ENCODE measurements at places on chromosomes 1 and 21.

- no peak for DNase-seq
Measured at GRCh38 chr1:36872126-36872754, 162.1 kb downstream of the GRIK3 start.

GRCh38 chr1:10678402-10678801 is 118.0 kb downstream of the CASZ1 start:
- no peak for DNase-seq

GRCh38 chr1:147568551-147568950 is 27.2 kb downstream of the BCL9 start:
- DNase-seq: no peak

- no peak for DNase-seq
Measured at GRCh38 chr1:7954683-7955082, 6.8 kb upstream of the PARK7 start.

GRCh38 chr1:156214024-156214748 is 1.4 kb downstream of the PMF1 start:
- no peak for DNase-seq

DNA sequence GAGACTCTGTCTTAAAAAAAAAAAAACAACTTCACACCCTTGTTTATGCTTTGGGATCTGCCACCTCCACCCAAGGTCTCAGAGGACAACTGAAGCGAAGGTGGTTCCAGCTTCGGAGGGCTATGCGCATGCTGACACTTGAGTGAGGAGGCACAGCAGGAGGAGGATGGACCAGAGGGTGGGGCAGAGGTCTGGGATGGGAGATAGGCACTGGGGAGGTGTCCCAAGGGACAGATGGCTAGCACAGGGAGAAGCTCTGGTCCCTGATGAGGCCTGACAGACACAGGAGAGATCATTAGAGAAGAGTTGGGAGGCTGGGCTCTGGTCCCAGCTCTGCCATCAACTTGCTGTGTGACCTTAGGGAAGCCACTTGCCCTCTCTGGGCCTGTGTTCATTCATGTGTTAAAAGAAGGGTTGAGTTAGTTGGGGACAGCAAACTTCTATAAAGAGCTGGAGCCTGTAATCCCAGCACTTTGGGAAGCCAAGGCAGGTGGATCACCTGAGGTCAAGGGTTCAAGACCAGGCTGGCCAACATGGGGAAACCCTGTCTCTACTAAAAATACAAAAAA is 16.8 kb downstream of the E2F2 start:
- no peak for DNase-seq

DNA sequence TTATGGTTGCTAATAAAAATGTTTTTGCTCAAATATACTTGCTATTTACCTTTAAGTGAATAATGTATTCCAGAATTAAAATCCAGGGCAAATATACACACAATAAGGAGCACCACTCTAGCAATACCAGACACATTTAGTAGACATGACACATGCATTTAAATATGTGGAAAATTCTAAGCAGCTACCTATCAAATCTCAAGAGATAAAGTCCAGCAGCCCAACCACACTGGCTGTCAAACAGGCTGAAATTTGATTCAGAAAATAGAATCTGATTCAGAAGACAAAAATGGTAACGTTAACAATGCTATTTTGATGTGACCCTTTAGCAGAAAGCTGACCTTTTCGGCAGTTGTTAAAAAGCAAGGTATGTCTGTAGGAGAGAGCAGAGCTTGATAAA is 42.3 kb downstream of the PLEKHO1 start:
- no peak for DNase-seq

- DNase-seq: no peak
Measured at GRCh38 chr1:233427907-233428306, 100.4 kb downstream of the MAP3K21 start.

GRCh38 chr21:45590726-45591618 is 48.7 kb upstream of the SLC19A1 start:
- DNase-seq: no peak

DNA sequence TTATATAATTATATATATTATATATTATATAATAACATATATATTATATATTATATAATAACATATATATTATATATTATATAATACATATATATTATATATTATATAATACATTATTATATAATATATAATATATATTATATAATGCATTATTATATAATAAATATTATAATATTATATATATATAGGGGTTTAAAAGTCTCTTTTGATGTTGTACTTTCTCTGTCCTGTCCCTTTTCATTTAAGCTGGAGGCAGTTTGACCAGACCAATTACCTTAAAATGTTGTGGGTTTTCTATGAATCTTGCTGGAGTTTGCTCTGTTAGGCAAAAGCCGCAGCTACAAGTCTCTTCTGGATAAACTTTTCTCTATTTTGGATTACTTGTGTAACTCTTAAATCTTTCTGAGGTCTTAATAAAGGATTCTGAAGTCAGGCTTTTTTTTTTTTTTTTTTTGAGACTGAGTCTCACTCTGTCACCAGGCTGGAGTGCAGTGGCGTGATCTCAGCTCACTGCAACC is 22.2 kb upstream of the KIF1B start:
- DNase-seq: no peak

DNA sequence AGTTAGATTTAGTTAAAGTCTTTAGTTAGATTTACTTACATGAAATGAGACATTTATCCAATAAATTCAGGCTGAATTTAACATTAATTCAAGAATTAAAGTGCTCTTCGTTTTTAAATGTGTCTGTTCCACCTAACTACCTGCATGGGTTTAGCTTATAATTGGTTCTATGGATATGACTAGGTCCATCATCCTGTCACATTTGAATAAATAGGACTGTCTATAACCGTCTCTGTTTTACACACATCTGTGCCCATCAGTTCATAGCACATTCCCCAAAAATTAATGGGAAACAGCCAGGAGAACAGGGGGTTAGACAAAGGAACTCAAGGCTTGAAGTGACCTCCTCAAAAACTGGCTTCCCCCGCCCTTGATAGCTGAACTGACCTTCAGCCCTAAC is 219.6 kb downstream of the MRPL39 start:
- no peak for DNase-seq

GRCh38 chr1:220843481-220844011 is 35.7 kb upstream of the HLX start:
- DNase-seq: no peak

DNA sequence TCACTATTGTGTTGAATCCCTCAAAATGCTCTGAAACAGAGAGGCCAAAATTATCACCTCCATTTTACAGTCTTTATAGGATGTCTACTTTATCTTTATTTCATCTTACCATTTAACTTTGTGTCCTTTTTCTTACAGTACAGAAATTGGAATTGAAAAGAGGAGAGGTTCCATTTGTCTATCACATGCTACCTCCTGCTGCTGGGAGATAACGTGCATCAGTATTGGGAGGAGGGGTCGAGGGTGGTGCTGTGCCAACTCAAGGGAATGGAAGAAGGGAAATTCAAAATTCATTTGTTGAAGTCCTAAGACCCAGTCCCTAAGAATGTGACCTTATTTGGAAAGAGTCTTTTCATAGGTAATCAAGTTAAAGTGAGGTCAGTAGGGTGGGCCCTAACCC is 85.3 kb downstream of the HHIPL2 start:
- no peak for DNase-seq

Data from endothelial cell (in vitro differentiated cells).